CD8-positive, alpha-beta memory T cell (primary cell): ENCODE measurements at places on chromosomes 6 and 20. TPM values are rescaled to one million over a fixed set of nuclear protein-coding genes. Genes with fewer than 3 reads are reported as not detected.

Gene ADGRB3
- not detected for polyA plus RNA-seq

Gene ACTL10
- polyA plus RNA-seq: 6.6 TPM

Gene TRIM10
- not detected for polyA plus RNA-seq

DNA sequence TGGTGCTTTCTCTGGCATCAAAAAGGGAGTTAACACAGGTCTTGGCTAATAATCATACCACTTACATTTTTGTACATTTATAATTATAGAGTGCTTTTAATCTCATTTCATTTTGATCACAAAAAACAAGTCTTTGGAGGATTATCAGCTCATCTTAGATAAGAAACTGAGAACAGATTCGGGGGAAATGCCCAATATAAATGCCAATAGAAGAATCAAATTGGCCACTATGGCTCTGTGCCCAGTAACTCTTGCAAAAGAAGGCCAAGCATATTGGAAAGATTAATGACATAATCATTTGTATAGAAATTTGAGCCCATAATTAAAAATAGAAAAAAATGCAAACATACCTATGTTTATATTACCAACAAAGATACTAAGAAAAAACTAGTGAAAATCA, 42.5 kb downstream of the IPCEF1 start:
- DNase-seq: no peak

DNA sequence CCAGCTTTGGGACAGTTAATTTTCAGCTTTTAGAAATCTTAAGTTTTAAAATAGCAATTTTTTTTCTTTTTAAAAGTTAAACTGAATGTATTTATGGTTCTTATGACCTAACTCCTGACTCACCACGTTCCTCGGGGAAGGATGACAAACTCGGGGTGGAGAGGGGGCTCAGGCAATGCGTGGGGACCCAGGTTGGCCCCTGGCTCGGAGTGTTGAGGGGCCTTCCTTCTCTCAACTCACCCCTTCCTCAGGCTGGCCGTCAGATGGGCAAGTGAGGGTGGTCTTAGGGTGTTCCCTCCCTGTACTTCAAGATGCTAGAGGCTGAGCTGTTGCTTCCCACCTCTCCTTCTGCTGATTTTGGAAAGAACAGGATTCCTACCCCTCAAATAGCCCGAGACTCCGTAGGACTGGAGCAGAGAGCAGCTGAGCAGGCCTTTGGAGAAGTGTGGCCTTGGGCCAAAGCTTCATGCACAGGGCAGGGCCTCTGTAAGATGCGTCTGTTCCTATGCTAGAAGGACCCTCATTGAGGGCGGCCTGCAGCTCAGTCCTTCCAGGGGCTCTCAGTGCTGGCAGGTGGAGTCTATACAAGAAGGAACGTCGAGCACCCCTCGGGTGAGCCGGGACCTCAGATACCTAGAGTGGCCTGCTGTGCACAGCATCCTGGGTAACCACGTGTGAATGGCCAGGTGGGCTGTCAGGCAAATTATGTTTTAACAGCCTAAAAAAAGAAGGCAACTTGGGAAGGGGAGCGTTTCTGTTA, 79.3 kb downstream of the TCP11 start:
- DNase-seq: no peak

DNA sequence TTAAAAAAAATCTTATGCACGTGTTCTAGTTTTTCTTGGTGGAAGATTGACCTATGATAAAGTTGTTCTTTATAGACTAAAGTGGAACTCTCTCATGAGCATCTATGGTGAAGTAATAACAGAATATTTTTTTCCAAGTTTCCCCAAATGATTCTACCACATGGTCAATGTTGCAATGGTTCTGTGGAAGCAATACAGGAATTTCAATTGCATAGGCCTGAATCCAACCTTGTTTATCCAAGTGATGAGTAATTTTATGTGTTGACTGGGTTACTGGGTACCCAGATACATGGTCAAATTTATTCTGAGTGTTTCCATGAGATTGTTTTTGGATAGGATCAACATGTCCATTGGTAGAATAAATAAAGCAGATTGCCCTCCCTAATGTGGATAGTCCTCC, 581.5 kb downstream of the MMUT start:
- DNase-seq: no peak

Gene EFCAB8
- not detected for polyA plus RNA-seq

- DNase-seq: no peak
Measured at GRCh38 chr20:4998160-4998651, 3.1 kb downstream of the SLC23A2 start.

Gene ADGRF5
- polyA plus RNA-seq: not detected

Gene GLP1R
- not detected for polyA plus RNA-seq

Gene PDRG1
- polyA plus RNA-seq: 22.4 TPM

DNA sequence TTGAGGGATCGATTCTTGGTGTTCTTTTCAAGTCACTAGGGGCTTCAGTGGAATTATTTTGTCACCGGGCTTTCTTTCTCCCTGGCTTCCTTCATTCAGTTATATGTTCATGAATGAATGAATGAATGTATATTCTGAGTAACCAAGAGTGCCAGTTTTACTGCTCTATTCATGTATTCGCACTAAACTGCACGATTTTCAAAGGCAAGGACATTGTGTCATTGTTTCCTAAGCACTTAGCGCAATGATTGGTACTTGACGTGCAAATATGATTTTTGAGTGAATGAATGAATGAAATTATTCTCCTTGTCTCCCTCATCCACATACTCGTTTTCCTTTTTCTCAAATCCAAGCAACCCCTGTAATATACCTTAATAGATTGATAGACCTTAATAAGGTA, 822 bp downstream of the AFG1L start:
- DNase-seq: no peak

- DNase-seq: no peak
Measured at GRCh38 chr6:116309001-116309400, 29.3 kb upstream of the TSPYL1 start.

DNA sequence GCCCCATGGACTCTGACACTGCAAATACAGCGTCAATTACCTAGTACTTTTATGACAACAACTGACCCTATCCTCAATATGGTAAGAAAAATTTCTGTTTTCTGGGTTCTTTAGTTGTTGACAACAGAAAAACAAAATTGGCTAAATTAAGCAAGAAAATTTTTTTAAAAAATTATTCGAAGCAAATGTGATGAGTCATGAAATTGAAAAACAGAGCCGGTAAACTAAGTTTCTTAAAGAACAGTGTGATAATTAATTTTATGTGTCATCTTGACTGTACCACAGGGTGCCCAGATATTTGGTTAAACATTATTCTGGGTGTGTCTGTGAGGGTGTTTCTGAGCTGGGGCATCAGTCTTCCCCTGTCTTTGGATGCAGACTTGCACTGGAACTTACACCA, 107.6 kb upstream of the OPRM1 start:
- DNase-seq: no peak

DNA sequence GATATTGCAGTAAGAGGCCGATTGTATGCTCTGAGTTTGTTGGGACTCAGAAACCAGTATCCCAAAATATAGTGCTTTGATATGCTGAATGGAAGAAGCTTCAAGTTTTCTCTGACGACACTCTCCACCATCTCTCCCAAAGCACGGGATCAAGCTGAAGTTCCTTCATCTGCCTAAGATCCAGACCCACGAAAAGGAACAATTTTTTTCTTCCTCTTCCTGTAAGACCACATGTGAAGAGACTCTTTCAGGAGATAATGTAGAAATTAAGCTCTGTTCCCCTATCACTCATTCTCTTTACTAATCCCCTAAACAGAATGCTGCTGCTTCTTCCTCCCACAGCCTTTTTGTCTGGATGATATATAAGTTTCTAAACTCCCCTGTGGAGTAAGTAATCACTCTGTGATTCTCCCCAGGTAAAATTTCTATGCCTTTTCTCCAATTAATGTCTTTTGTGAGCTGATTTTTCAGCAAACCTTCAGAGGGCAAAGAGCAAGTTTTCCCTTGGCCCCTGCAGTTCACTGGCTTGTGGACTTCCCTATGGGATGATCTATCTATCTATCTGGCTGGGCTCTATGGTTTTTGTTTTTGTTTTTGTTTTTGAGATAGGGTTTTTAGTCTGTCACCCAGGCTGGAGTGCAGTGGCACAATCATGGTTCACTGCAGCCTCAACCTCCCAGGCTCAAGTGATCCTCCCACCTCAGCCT, 13.5 kb upstream of the PNRC1 start:
- no peak for DNase-seq

Gene ZNF76
- polyA plus RNA-seq: 33.6 TPM

Gene ZSCAN23
- not detected for polyA plus RNA-seq

Gene DEFB124
- polyA plus RNA-seq: not detected

- no peak for DNase-seq
Measured at GRCh38 chr6:159969204-159969912, 476 bp downstream of the IGF2R start.

Gene VWA7
- polyA plus RNA-seq: 2.5 TPM

DNA sequence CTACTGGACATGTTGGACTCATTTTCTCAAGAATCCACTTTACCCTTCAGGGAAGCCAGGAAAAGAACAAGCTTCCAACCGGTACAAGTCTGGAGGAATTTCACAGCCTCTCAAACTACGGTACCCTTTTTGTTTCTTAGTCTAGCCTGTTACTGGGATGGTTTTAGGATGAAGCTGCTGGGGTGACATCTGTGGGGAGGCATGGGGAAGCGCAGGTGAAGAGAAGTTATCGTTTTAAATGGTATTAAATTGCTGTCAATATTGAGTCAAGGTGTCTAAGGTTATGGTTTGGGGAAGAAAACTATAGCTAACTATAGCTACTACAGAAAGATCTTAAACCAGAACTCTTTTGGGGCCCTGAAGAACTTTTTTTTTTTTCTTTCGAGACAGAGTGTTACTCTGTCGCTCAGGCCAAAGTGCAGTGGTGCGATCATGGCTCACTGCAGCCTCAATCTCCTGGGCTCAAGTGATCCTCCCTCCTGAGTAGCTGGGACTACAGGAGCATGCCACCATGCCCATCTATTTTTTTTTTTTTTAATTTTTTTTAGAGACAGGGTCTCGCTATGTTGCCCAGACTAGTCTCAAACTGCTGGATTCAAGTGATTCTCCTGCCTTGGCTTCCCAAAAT, 128.7 kb downstream of the RIN2 start:
- DNase-seq: no peak

- no peak for DNase-seq
Measured at GRCh38 chr6:28985462-28986164, 19.5 kb downstream of the ZNF311 start.

Gene IMPG1
- polyA plus RNA-seq: not detected

Gene HDGFL1
- not detected for polyA plus RNA-seq

Gene RIPPLY2
- not detected for polyA plus RNA-seq

GRCh38 chr6:42394881-42395620, 56.7 kb downstream of the TRERF1 start:
- no peak for DNase-seq

DNA sequence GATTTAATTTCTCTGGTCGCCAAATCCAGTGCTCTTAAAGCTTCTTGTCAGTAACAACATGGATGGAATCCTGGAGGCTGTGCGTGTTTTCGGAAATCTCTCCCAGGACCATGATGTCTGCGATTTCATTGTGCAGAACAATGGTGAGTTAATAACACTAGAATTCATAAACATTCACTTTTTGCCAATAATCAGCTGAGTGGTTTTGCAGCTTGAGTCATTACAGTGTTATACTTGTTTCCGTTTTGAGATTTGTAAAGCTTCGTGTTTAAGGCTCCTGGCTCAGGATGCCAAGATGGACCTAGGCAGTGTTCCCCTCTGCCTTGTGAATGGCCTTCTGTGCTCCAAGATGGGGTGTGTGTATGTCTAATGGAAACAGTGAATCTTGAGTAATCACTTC, 113.8 kb downstream of the ARMC2 start:
- no peak for DNase-seq
